Activated CD4-positive, alpha-beta T cell treated with anti-CD3 and anti-CD28 coated beads, Interleukin-10, Interleukin-2, amounts not matched to agents 100 ng/mL and 50 ng/mL, durations not matched to agents 16 hours and 8 hours (primary cell): ENCODE measurements at places on chromosomes 16 and 17.

GRCh38 chr16:21626659-21627277 is 25.6 kb downstream of the IGSF6 start:
- DNase-seq: peak; percentile 69

DNA sequence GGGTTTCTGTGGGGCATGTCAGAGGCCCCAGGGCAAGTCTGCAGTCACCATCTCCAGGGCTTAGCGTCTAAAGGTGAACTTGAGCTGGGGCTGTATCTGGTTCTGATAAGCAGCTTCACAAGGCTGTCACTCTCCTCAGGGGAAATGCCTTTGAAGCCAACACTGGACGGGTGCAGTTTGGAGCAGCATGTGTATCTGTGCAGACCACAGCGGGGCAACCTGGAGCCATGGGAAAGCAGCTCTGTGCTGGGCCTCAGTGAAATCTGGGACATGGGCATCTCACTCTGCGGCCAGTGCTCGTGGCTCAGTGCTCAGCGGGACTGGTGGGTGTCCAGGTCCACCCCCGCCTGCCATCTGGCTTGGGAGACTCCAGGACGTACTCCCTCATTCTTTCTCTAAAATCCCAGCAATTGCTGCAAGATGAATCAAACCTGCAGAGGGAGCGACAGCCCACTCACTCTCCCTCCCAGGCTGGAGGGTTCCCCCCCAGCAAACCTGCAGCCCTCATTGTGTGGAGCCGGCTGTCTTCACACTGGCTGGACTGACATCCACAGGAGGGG is 63.5 kb downstream of the PRMT7 start:
- DNase-seq: no peak

DNA sequence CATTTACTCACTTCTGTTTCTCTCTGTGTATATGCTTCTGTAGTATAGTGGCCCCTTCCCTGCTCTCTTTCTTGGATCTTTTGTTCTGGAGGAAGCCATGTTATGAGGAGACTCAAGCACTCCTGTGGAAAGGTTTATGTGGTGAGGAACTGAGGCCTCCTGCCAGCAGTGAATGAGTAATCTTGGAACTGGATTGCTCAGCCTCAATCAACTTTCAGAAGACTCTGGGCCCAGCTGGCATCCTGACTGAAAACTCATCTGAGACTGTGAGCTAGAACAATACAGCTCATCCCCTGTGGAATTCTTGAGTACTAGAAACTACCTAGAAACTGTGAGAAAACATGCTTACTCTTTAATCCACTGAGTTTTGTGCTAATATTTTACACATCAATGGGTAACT is 133.1 kb upstream of the ZKSCAN2 start:
- peak; percentile 8 for DNase-seq

DNA sequence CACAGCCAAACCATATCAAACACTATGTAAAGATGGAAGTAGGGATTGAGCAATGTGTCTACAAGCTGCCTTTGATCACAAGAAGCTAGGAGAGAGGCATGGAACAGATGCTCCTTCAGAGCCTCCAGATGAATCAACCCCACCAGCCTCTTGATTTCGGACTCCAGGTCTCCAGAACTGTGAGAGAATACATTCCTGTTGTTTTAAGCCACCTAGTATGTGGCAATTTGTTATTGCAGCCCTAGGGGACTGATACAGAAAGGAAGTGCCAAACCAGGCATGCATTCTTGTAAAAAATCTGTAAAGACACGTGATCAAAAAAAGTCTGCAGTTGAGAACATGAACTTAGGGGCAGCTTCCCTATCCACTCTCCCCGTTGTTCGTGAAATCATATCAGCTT is 91.1 kb downstream of the C17orf67 start:
- DNase-seq: no peak

GRCh38 chr17:61834610-61835009 is 28.7 kb downstream of the BRIP1 start:
- no peak for DNase-seq

DNA sequence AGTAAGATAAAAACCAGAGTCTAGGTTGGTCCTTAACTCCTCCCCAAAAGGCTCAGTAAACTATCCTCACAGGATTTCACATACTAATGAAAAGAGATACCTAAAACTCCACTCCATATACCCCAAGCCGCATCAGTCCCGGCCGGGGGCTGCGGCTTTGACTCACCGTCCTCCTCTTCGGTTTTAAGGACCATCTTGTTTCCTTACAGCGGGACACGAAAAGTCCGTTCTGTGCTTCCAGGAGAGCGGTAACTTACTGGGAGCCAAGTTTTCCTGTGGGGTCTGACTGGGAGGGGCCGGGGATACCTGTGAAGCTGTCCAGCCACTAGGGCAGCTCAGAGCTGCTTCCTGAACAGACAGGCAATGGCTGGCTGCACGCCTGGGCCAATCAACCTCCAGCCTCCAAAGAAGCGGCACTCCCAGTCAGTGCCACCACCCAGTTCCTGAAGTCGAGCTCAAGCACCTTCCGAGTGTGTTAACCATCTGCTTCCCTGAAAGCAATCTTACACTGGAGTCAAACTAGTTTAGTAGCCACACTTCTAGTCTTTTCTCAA is 45.5 kb downstream of the CYTH1 start:
- peak; percentile 82 for DNase-seq

DNA sequence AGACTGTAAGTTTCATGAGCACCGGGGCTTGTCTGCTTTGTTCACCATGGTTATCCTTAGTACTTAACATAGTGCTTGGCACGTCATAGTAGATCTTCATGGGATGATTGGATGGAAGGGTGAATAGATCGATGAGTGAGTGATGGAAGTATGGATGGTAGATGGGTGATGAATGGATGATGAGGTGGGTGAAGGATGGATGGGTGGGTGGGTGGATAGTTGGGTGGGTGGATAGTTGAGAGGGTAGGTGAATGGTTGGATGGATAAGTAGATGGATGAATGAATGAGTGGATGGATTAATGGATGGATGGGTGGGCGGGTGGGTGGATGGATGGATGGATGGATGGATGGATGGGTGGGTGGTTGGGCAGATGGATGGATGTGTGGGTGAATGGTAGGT is 133.2 kb upstream of the PLCG2 start:
- no peak for DNase-seq

DNA sequence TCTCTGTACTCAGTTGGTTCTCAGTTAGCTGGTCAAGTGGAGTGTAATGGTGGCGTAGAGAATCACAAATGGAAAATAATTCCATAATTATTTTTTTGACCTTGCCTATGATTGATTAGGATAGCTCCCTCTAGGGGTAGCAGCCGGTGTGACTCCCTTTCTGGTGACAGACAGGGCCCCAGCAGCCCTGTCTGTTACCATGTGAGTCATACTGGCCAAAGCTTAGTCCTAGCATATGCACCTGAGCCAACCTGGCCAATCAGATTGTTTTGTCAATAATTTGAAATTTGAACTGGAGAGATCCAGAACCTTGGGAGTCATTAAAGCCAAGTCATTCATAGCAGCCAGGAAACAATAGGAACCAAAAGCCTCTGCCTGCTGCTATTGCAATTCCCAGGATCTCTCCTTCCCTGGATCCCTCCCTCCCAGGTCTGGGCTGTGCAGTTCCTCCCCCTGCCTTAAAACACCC is 5.6 kb downstream of the PNPO start:
- DNase-seq: peak; percentile 90

DNA sequence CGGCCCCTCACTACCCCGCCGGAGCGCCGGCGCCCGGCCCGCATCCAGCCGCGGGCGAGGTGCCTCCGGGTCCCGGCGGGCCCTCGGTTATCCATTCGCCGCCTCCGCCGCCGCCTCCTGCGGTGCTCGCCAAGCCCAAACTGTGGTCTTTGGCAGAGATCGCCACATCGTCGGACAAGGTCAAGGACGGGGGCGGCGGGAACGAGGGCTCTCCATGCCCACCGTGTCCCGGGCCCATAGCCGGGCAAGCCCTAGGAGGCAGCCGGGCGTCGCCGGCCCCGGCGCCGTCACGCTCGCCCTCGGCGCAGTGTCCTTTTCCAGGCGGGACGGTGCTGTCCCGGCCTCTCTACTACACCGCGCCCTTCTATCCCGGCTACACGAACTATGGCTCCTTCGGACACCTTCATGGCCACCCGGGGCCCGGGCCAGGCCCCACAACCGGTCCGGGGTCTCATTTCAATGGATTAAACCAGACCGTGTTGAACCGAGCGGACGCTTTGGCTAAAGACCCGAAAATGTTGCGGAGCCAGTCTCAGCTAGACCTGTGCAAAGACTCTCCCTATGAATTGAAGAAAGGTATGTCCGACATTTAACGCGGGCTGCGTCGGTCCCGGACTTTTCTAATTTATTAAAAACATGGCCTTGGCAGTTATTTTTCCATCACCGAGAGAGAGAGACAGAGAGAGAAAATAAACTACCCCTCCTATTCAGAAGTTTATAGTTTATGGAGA is 2.8 kb downstream of the IRX5 start:
- no peak for DNase-seq

DNA sequence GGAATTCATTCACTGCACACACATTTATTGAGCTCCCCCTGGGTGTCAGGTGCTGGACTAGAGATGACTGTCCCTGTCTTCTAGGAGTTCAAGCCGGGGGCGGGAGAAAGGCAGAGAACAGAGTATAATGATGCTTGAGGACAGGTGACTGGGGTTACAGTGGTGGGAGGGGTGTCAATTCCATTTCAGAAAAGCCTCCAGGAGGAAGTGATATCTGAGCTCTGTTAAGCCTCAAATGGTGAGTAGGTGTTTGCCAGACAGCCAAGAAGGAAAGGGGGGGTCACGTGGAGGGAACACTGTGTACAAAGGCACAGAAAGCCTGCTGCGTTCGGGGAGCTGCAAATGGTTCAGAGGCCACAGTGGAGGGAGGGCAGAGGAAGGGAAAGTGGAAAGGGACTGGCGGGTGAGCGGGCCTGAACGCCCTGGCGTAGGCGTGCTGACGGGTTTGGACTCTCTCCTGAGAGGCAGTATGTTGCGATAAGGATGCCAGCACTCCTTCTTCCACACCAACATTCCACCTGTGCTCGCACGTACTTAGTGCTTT is 9.7 kb upstream of the NXPH3 start:
- DNase-seq: no peak

- no peak for DNase-seq
These were observed 30.7 kb upstream of the ZNF423 start for GRCh38 chr16:49886554-49887094.

DNA sequence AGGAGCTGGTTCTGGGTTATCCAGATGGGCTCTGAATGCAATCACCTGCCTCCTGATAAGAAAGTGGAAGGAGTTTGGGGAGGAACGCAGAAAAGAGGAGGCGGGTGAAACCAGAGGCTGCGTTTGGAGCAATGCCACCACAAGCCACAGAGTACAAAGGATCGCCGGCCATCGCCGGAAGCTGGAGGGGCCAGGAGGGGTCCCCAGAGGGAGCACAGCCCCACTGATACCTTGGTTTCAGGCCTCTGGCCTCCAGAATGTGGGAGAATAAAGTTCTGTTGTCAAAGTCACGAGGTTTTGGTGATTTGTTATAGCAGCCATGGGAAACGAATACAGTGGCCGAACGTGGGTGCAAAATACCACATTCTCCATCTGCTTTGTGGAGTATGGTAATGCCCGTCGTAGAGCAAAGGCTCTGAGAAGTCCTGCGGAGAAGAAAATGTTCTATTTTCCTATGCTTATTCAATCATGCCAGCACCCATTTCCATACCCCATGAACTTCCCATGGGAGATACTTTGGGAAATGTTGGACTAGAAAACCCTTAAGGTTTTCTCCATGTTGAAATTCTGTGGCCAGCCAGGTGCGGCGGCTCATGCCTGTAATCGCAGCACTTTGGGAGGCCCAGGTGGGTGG is 51.4 kb downstream of the ZDHHC7 start:
- no peak for DNase-seq

- no peak for DNase-seq
These were observed 533.2 kb upstream of the CDH5 start for GRCh38 chr16:65833171-65833871.

- DNase-seq: no peak
These were observed 4.5 kb downstream of the BCKDK start for GRCh38 chr16:31112711-31113110.

GRCh38 chr16:71834291-71834690 is 11.5 kb upstream of the ATXN1L start:
- no peak for DNase-seq

- DNase-seq: no peak
These were observed 8.9 kb upstream of the SEC14L1 start for GRCh38 chr17:77131904-77132303.

GRCh38 chr17:47803751-47804150 is 17.8 kb downstream of the OSBPL7 start:
- no peak for DNase-seq

DNA sequence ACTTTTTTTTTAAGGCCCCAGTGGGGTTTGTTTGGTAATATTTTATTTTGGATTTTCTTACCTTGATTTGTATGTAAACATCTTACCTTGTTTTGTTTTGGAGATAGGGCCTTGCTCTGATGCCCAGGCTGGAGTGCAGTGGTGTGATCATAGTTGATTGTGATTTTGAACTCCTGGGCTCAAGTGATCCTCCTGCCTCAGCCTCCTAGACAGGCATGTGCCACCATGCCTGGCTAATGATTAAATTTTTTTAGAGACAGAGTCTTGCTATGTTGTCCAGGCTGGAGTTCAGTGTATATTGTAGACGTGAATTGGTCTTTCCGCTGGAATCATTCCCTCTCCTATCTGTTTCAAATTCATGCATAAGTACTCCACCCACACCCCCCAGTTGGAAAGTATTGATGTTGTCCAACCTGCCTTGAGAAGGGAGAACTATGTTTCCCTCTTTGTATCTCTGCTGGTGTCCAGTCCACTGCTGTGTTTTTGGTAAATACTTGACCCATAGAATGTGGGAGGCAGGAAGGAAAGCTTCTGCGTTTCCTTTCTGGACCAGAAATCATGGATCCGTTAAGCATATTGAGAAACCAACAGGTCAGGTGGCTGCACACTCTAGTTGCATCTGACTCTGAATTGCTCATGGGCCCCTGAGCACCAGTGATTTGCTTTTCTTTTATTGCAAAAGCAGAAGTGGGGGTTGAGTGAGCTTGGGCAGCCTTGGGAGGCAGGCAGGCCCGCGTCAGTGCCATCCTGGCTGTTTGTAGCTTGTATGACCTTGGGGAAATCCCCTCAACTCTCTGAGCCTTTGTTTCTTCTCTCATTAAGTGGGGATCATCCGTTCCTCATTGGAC is 25.0 kb downstream of the RMI2 start:
- DNase-seq: no peak

GRCh38 chr17:81712468-81713003 is 452 bp downstream of the SLC25A10 start:
- DNase-seq: peak; percentile 36

DNA sequence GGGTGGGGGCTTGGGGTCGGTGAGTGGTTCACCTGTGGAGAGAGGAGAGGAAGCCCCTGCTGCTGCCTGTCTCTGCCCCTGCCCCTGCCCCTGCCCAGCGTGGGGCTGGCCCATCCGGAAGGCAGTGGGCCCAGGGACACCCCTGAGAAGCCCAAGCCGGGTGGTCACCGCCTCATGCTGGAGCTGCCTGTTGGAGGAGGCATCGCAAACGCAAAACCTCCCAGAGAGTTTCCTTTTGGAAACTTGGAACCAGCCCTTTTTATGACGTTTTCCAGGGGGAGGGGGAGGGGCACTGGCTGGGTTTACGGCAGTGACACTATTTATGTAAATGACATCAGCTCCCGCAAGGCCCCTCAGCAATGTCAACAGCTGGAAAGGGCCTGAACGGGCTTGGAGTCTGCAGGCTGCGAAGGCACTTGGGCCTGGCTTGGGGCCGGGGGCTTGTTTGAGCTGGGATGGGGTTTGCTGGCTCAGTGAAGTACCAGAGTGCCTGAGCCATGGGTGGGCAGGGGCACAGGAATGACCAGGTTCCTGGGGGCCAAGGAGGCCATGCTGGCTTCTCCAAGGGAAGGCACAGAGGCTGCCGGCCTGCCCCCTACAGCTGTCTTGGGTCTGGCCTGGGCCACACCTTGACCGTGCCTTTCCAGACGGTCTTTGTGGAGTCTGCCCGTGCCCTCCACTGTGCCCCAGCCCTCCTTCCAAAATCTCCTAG is 219.5 kb downstream of the NTN1 start:
- DNase-seq: no peak
